ENCODE measurements at places on chromosomes 2 and 18.
A peak's percentile ranks its signal among the peaks of the same experiment; 100 is the strongest.

DNA sequence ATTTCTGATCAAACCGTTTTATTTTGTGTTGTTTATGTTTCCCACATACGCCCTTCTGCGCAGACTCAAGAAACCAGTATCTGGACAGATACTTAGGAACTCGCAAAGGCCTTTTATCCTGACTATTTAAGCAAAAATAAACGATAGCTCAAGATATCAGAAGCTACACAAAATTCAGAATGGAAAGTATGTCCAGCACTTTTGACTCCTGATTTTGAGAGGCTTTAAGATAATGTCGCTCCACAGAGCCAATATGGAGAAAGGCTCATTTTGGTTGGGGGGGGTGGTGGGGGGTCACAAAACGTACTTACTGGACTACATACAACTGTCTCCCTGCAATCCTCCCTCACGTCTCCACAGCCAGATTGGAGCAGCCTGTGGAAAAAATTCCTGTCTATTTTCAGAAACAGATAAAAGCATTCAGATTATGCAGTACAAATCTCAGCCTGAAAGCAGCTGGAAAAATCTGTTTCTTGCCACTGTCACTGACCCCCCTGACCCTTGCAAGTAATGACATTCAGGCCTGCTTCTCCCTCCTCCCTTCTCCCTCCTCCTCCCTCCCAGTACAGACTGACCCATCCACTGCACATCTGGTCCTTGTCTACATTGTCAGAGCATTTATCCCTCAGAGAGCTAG, 34.9 kb upstream of the LCLAT1 start:
- no peak for DNase-seq

GRCh38 chr2:38187541-38188011, 111.6 kb upstream of the CYP1B1 start:
- no peak for DNase-seq

DNA sequence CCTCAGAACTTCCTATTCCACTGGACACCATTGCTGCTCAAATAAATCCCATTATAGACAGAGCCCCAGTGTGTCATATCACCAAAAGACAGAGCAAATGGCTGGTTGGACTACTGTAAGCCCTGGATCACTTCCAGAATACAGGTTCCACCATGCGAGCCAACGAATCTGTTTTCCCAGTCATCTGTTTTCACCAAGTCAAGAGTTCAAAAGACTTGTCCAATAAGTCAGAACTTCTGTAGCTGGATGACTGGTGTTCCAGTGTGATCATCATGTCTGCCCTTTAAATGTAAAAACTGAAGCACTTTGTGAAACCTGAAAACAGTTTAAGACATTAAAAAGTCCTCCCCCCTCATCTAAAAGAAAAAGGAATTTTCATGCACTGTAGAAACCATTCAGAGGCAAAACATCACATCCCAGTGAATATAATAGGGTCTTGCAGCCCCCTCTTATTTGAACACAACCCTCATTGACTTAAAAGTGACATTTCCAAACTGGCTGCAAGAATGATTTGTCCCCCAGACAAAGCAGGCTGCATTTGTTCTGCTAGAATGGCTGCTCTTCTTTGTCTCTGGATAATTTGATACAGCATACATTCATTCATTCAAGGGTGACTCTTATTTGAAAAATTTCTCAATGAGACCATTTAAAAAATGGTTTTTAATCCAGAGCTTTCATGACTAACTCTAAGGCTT, 64.6 kb upstream of the TANC1 start:
- DNase-seq: no peak

- DNase-seq: no peak
These were observed 48.8 kb downstream of the RAB27B start for GRCh38 chr18:54877076-54877475.

DNA sequence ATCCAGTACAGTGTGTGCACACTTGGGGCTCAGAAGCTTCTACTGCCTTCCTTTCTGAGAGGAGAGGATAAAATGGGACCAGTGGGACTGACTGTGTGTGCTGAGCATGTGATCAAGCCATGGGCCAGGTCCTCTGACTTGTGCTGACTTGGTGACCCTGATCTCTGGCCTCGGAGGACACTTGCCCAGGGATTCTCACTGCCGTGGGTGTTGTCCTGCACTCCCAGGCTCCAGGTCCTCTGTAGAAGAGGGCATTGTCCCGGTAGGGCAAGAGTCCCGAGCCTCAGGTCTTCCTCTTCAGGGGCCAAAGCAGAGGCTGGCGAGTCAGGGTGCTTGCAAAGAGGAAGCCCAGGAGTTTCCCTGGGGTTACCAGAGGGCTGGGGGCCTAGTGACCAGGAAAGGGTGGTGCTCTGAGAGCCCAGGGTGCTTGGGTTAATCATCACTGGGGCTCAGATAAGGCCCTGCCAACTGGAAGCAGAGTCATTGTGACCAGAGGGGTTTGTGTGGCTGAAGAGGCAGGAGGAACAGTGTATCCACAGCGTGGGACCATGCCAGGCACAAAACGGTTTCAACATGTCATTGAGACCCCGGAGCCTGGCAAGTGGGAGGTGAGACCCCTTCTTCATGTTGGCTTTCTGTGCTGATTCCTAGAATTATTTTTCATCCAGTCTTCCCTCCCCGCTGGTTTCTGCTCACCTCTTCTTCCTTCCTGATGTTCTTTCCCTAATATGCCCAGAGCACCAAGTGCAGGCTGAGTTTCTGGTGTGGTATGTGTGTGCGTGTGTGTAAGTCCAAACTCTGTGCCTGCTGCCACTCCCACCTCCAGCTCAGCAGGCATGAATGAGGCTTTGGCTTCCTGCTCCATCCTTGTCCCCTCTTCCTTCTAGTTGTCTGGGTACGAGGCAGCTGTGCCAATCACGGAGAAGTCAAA, at the start of gene GCKR:
GCKR (plus strand) TSS at position 483 of the 931 bp plus-strand sequence; CDS start at position 549, 66 bp downstream.
- DNase-seq: peak; percentile 20

DNA sequence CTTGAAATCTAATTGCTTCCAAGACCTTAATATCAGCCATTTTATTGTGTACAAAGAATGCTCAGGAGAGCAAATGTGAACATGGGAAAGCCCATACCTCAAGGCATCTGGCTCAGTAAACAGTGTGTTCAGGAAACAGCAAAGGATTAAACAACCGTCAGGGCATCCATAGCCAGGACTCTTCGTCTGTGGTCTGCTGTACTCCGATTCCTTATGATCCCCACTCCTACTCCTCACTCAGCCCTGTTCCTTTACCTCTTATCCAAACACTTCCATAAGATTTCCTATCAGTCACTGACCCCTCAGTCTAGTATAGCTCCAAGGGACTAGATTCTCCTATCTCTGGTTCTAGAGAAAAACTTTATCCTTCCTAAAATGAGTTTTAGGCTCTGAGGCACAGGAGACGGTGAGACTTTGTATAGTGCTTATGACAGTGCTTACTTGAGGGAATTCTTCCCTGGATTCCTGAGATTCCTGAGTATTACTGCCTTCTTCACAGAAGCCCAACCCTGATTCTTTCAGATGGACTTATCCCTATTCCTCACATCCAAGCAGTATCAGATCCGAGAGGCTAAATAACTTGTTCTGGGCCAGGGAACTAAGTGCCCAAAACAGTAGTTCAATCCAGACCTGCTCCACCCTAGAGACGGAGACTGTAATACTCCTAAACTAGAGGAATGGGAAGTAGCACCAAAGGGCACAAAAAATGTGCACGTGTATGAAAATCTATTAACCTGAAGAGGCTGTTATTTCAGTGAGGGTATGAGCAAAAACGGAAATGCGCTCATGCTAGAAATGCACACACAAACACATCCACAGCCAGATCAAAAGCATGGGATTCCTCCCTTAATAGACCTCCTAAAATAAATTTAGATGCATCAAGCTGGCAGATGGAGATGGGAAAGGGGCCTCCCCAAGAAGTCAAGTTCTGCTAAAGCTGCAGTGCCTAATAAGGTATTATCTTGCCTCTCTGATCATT, 42.1 kb upstream of the SIGLEC15 start:
- no peak for DNase-seq

- DNase-seq: no peak
These were observed 34.7 kb downstream of the TTR start for GRCh38 chr18:31626409-31626808.

- DNase-seq: peak; percentile 5
These were observed 82.7 kb downstream of the ORC4 start for GRCh38 chr2:147937744-147938349.

DNA sequence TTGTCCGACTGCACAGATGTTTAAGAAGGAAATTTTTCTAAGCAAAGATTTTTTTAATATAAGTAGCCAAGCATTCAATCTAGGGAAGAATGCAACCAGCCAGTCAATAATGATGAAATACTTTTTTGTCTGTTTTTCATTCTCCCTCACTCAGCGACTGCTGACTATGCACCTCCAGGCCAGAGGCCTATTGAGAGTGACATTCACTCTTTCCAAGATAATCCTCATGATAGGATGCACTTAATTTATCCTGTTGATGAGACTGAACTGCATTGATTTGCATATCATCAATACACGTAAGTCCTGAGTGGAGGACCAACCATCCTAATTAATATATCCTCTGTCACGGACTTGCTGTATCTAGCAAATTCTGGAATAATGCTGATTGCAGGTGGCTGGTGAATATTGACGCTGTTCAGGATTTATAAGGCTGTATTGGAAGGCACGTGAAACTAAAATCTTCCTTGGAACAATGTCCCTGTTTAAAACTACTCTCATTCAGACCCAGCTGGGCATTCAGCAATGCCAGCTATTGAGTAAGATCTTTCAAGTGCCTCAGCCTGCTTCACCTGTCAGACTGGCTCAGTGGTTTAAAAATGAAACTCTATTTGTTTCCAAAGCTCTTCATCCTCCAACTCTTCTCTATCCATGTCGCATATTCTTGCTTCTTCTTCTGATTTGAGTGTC, 142.2 kb downstream of the MAP2 start:
- no peak for DNase-seq

DNA sequence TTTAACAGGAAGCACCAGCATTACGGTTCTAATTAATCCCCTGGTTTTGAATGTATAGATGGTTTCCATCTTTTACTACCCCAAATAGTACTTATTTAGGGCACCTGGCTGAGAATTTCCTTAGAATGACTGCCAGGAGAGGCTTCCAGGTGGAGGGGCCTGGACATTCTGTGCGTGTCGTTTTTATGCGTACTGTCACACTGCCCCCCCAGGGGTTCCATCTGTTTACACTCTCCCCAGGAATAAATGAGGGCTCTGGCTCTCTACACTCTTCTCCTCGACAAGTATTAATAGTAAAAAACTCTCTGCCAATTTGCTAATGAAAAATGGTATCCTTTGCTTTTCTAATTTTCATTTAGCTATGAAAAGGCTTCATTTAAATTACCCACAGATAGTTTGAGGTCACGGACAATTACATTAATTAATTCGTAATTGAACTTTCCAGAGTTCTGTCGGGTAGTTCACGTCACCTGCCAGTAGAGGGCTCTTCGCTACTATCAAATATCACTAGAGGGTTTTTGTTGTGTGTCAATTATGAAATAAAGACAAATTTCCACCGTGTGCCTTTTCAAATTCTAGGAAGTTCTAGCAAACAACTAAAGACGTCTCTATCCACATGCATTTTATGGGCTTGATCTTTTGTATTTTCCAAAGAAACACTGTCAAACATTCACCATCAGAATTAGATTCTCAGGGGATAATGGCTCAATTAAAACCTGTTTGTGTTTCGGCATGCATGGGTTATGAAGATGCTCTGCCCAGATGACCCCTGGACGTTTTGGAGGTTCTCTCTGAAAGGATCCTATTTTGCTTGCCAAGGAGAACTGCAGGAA, 88.8 kb upstream of the ASB18 start:
- no peak for DNase-seq

- DNase-seq: no peak
These were observed 43.0 kb upstream of the PLA2R1 start for GRCh38 chr2:160105366-160105765.

Measured in HL-60 (cell line).